ENCODE measurements at places on chromosomes 2 and 18. TPM values are rescaled to one million over a fixed set of nuclear protein-coding genes. Genes with fewer than 3 reads are reported as not detected.

Gene ARHGEF4
- polyA plus RNA-seq: 7.4 TPM

Gene ATP8B1
- polyA plus RNA-seq: 4.5 TPM

Gene GAL3ST2
- polyA plus RNA-seq: not detected

Gene C2orf78
- polyA plus RNA-seq: not detected

Gene DNAH7
- polyA plus RNA-seq: 0.28 TPM

DNA sequence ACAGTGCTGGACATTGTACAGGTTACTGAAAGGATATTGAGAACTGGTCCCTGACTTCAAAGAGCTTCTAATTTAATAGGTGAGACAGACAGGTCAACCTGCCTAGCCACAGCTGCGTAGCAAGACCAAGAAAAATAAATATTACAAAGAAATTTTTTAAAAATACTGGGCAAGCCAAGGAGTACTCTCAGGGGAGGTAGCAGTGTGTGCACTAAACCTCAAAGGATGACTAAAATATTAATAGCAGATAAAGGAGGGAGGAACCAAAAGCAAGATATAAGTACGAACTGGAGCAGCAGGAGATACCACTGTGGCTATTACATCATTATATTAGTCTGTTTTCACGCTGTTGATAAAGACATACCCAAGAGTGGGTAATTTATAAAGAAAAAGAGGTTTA, 14.9 kb downstream of the SCG2 start:
- no peak for DNase-seq

DNA sequence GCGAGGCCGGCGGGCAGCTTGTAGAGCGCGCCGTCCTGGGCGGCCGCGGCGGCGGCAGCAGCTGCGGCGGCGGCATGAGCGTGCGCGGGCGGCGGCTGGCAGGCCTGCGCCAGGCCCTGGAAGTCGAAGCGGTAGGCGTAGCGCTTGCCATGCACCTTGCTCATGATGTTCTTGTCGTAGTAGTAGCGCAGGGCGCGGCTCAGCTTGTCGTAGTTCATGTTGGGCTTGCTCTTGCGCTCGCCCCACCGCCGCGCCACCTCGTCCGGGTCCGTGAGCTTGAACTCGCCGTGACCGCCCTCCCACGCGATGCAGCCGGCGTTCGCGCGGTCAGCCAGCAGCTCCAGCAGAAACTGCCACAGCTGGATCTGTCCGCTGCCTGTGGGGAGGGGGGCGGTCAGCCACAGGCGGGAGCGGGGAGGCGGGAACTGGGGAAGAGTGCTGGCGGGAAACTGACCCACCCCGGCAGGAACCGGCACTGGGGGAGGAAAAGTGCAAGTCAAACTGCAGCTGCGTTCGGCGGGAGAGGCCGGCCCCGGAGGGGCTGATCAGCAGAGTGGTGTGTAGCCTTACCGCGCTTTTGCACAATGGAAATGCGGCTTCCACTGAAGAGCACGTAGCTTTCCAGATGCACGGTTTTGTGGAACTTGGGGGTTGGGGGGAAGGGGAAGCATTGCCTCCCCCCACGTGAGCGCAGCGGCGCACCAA, 3.0 kb downstream of the FEV start:
- peak; percentile 58 for DNase-seq

- DNase-seq: no peak
These were observed 147.0 kb downstream of the ESCO1 start for GRCh38 chr18:21453511-21453901.

DNA sequence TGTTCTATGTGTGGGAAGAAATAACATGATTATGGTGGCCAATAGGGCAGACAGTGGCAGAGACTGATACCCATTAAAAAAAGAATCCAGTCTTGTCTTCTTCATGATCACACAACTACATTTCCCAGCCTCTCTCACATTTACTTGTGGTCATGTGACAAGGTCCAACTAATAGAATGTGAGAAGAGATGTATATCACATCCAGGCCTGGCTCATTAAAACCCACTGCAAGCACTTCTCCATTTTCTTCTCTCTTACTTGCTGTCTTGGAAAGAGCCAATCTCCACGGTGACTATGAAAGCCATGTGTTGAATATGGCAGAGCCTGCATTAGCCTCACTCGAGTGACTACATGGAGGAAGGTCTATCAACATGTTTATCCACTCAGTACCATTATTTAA, 306.2 kb upstream of the ZEB2 start:
- no peak for DNase-seq

DNA sequence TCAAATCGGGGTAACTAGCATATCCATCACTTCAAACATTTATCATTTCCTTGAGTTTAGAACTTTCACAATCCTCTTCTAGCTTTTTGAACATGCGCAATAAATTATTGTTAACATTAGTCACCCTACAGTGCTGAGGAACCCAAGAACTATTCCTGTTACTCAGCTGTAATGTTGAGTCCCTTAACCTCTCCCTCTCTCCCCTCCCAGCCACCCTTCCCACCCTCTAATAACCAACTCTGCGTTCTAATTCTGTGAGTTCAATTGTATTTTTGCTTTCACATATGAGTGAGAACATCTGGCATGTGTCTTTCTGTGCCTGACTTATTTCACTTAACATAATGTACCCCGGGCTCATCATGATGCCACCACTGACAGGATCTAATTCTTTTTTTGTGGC, 78.6 kb upstream of the RANBP2 start:
- no peak for DNase-seq

GRCh38 chr18:6374340-6374739, 40.4 kb downstream of the L3MBTL4 start:
- no peak for DNase-seq

DNA sequence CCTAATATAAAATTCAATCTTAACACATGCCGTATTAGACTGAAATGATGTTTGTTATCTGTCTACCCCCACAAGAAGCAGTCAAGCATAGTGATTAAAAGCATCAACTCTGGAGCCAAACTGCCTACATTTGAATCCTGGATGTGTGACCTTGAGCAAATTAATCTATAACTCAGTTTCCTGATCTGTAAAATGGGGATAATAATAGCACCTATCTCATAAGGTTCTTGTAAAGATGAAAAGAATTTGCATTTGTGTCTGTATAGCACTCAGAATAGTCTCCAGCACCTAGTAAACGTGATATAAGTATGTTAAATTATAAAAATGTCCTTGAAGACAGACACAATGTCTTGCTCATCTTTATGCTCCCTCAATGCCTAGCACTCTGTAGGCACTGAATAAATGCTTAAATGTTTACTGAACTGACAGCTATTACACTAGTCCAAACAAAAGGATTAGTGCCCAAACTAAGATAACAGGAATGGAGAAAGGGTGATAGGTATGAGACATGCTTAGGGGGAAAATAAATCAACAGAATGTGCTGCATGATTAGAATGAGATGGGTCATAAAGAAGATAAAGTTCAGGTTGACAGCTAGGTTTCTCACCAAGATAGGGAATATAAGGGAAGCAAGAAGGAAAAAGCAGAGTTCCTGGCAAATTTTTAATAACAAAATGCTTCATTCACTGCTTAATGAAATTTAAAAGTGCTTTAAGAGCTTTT, 180.6 kb downstream of the ATAD2B start:
- no peak for DNase-seq

All from hindlimb muscle (tissue), 1 donor.